ENCODE measurements at places on chromosomes 11 and 22.

DNA sequence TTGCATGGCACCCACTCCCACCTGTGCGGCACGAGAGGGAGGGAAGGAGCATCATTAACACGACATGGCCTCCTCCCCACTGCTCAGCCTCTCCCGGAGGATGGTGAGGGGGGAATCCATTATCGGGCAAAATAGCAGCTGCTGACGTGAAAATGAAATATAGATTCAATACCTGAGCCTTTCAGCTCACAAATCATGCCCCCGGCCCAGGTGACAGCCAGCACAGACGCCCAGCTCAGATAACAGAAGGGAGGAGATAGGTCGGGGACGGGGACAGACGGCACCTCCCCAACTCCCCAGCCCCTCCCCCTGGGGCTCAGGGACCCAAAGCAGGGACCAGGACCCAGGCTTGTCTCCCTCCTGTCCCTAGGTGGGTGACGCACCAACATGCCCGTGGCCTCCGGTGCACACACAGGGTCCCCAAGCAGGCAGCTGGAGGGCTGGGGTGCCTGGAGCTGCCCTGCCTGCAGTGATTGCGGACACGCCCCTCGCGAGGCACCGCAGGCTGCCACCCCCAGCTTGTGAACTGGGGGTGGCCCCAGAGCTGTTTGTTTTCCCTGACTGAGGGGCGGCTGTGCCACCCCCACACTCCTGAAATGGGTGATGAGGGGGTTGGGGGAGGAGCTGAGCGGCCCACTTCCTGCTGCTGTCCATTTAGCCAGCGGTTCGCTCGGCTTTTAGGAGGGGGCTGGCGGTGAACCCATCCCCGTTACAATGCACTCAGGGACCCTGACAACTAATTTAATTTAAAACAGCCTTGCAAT is 31.7 kb downstream of the FLRT1 start:
- no peak for DNase-seq

GRCh38 chr11:102527684-102528083 is 2.9 kb downstream of the MMP7 start:
- no peak for DNase-seq

DNA sequence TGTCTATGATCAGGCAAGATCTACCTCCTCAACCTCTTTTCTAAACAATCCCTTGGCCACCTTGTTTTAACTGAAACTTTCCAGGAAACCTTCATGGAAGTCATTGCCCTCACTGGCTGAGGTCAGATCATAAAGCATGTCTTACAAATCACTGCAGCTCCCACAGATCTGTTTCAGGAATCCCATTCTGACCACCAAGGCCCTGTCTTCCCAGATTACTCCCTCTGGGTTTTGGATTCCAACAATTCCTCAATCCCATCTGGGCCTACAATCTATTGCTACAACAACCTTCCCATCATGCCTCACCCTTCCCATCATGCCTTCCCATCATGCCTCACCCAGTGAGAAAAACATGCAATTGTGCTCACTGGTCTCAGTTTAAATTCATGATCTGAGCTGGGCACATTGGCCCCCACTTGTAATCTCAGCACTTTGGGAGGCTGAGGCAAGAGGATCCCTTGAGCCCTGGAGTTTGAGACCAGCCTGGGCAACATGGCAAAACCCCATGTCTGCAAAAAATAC is 15.9 kb downstream of the ADAMTS15 start:
- DNase-seq: no peak

GRCh38 chr11:1497600-1497999 is 11.0 kb upstream of the MOB2 start:
- DNase-seq: no peak

GRCh38 chr22:35631597-35631996 is 14.5 kb upstream of the MB start:
- DNase-seq: peak; percentile 48
